ENCODE measurements at places on chromosomes 5 and 9. TPM values are rescaled to one million over a fixed set of nuclear protein-coding genes. Genes with fewer than 3 reads are reported as not detected.

GRCh38 chr9:12847561-12847960 is 72.7 kb downstream of the LURAP1L start:
- no peak for DNase-seq

DNA sequence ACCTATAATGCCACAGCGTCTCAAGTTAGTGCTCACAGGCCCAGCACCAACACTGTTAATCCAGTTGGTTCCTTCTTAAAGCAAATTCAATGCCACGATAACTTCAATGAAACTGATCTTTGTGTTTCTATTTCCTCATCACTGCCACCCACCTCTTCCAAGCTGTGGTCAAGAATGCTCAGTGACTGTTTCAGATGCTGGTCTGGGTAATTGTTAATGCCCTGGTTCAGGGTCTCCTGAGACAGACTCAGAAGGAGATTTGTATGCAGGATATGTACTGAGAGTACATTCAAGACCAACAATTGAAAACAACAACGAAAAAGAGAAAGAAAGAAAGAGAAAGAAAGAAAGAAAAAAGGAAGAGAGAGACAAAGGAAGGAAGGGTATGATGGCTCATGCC is 505.3 kb downstream of the TLE4 start:
- DNase-seq, result no peak

DNA sequence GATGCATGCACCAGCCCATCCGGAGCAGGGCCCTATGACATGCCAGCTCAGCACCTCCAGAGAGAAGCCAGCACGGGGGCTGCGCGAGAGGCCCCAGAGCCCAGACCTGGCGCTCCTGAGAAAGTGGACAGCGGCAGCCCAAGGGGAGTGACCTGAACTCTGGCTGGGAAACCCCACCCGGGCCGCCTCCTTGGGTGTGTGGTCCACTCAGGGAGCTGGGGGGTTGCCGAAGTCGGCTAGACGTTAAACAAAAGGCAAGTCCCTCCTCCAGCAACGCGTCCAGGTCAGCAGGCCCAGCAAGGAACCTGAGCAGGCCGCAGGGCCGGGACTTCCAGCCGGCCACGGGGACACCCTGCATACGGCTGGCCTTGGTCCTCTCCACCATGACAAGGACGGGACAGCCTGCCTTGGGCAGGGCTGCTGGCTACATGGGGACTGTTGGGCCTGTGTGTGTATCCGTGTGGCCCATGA is 35.7 kb downstream of the NACC2 start:
- DNase-seq, result peak; percentile 68

- no peak for DNase-seq
These were observed 1943.3 kb downstream of the MAT2B start for GRCh38 chr5:165448753-165449152.

DNA sequence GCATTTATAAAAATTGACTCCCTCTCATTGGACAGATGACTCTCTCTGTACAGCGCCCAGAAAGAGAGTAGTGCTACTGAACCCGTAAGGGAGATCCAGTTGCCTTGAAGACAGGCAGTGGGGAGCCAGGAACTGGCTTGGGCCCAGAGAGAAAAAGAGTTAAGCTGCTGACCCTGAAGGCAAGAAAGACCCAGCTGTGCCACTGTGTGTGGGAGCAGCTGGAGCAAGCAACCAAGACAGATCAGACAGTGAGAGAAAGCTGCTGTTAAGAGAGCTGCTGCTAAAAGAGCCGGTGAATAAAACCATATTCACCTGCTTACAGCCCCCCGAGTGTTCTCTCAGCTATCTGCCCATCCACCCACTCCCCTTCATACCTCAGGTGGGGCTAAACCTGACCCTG is 149.7 kb upstream of the ADAMTS16 start:
- DNase-seq, result no peak

GRCh38 chr5:171669571-171669970 is 116.0 kb upstream of the SMIM23 start:
- no peak for DNase-seq

Gene SLC34A1
- total RNA-seq, result not detected

Gene KLF4
- 2.5 TPM for total RNA-seq

Gene SAPCD2
- total RNA-seq, result 59.9 TPM

Gene KCNIP1
- 0.33 TPM for total RNA-seq

All from H7 (cell line).